ENCODE measurements at places on chromosomes 3 and 15.

DNA sequence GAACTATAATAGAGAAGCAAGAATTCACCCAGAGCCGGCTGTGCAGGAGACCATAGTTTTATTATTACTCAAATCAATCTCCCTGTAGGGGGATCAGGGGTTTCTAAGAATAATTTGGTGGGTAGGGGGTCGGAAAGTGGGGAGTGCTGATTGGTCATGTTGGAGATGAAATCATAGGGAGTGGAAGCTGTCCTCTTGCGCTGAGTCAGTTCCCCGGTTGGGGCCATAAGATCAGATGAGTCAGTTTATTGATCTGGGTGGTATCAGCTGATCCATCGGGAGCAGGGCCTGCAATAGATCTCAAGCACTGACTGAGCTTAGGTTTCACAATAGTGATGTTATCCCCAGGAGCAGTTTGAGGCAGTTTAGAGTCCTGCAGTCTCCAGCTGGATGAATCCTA, 97.0 kb upstream of the SNRPN start:
- no peaks in the 10 kb centered on the region for H3K36me3 ChIP-seq
- H3K4me1 ChIP-seq = no peaks in the 10 kb centered on the region
- no peak for DNase-seq
- no peak overlapping the region for H3K27ac ChIP-seq
- no peak overlapping the region for H3K4me3 ChIP-seq

DNA sequence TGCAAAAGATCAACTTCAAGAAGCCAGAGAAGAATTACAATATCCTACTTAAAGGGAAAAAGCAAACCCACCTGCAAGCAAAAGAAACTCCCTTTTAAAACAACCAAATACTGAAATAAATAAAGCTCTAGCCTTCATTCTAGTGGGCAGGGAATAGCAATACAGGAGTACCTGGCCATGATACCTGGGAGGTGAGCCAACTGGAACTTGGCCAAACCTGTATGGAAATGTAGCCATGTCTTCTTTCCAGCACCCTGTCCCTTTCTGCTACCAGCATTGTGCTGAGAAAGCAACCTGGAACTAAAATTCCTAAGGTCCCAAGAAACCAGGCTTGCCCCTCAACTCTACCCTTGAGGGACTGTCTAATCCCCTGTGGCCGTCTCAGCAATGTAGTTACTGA, 530.0 kb downstream of the EPHB1 start:
- no peak for DNase-seq
- H3K4me1 ChIP-seq = no peaks in the 10 kb centered on the region
- no peaks in the 10 kb centered on the region for H3K36me3 ChIP-seq
- no peak overlapping the region for H3K27ac ChIP-seq
- H3K4me3 ChIP-seq = no peak overlapping the region

- H3K4me3 ChIP-seq = peak overlapping the region; percentile 76
- peaks cover 8% of the 10 kb centered on the region for H3K4me1 ChIP-seq
- peak; percentile 53 for DNase-seq
- H3K27ac ChIP-seq = peak overlapping the region; percentile 87
- no peaks in the 10 kb centered on the region for H3K36me3 ChIP-seq
Measured at GRCh38 chr3:72100601-72101187, 315.7 kb upstream of the PROK2 start.

DNA sequence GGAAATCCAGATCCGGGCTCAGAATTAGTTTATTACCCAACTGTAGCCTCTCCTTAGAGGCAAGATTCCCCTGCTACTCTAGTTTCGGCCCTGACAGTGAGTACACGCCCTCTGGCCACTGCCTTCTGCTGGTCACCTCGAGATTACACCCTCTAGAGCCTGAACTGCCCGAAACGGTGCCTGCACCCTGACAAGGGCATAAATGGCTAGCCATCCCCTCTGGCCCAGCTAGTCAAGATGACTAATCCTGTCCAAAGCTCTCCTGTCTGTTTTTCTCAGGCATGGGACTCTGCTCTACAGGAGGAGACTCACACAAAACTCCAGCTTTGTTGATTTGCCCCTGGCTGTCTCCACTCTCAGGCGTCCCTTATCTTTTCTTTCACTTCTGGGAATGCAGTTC, 150.5 kb upstream of the UBE2E2 start:
- DNase-seq = no peak
- no peaks in the 10 kb centered on the region for H3K36me3 ChIP-seq
- H3K4me1 ChIP-seq = no peaks in the 10 kb centered on the region
- no peaks in the 10 kb centered on the region for H3K27me3 ChIP-seq
- no peak overlapping the region for H3K4me3 ChIP-seq

- no peaks in the 10 kb centered on the region for H3K36me3 ChIP-seq
- H3K27me3 ChIP-seq = no peaks in the 10 kb centered on the region
- H3K4me3 ChIP-seq = no peak overlapping the region
- DNase-seq = no peak
- no peak overlapping the region for H3K27ac ChIP-seq
Measured at GRCh38 chr3:156725682-156726081, 51.3 kb downstream of the TIPARP start.

DNA sequence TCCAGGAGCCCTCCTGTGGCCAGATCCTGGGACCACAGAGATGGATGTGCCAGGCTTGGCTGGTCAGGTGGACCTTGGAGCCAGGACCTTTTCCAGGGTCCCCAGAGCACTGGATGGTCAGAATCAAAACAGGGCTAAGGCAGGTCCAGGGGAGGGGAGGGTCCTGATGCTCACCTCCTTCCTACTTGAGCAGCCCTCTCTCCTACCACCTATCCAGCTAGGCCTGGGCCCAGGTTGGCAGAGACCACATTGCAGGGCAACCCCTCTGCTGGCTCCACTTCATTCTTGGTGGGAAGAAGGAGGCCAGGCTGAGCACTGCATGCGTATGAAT, 28.5 kb upstream of the SFMBT1 start:
- peaks cover 10% of the 10 kb centered on the region for H3K4me1 ChIP-seq
- peak overlapping the region; percentile 83 for H3K27ac ChIP-seq
- H3K36me3 ChIP-seq = peaks cover 8% of the 10 kb centered on the region
- H3K27me3 ChIP-seq = no peaks in the 10 kb centered on the region

DNA sequence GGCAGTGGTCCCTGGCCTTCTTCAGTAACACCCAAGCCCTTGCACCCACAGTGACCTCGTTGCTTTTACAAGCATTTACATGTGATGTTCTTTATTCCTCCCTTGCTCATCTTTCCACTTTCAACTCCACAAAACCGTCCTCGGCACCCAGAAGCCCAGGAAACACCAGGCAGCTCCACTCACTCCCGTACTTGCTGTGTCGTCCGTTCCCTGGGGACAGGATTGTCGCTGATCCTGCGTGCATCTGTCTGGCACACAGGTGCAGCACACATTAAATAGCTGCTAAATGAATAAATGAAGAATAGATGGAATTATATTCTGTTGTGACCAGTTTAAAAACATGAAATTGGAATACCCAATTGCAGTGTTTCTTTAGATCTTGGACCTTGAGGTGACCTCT, 119.6 kb downstream of the PGPEP1L start:
- no peak overlapping the region for H3K4me3 ChIP-seq
- H3K36me3 ChIP-seq = peaks cover 4% of the 10 kb centered on the region
- H3K27ac ChIP-seq = no peak overlapping the region

DNA sequence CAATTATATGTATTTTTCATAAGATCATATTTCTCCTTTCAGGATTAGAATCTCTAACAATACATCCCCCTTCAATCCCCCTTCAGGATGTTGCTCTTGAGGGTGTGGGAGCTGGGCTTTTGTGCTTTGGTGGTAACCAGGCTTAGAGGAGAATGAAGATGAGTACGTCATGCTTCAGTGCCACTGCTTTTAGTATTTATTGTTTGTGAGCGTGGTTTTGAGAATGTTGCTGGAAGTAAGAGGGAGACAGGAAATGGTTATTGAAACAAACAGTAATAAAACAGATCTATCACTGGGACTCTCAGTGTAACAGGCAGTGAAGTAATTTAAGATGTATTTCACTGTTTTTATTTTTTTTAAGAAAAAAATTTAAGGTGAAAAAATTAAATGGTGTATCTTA, 35.3 kb downstream of the GBE1 start:
- no peak for DNase-seq
- no peak overlapping the region for H3K27ac ChIP-seq
- H3K4me3 ChIP-seq = no peak overlapping the region
- H3K36me3 ChIP-seq = no peaks in the 10 kb centered on the region
- peaks cover 2% of the 10 kb centered on the region for H3K4me1 ChIP-seq

DNA sequence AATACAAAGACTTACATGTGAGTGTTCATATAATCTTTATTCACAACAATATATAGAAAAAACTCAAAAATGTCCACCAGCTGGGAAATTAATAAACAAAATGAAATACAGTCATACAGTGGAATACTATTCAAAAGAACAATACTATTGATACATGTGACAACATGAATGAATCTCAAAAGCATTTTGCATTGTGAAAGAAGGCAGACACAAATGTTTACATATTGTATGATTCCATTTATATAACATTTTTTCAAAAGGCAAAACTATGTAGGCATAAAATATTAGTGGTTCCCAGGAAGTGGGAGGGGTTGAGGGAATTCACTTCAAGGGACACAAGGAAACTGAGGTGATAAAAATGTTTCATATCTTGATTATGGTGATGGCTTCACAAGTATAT, 303.2 kb downstream of the CTNNB1 start:
- H3K27ac ChIP-seq = no peak overlapping the region
- no peaks in the 10 kb centered on the region for H3K4me1 ChIP-seq
- H3K4me3 ChIP-seq = no peak overlapping the region
- H3K36me3 ChIP-seq = no peaks in the 10 kb centered on the region
- no peak for DNase-seq
- no peaks in the 10 kb centered on the region for H3K27me3 ChIP-seq

DNA sequence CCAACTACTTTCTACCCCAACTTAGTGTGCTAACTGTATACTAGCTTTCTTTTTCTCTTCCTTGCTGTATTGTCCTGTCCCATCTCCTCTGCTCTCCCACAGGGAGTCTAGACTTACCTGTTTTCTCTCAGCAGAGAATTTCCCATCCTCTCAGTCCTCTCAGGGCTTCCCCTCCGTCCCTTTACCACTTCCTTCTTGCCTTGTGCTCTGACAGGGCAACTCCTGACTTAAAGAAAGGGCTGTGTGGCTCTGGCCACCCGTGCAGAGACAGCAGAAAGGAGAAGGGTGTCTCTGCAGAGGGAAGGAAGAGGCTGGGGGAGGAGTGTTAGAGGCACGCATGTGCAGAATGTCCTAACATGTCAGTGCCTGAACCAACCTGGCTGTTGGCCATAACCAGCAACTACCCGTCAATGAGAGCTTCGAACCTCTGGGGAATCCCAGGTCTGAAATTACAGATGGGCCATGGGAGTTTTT, at the start of gene GCSAM:
Gene GCSAM (minus strand): TSS at position 274 of the 474 bp plus-strand sequence. CDS start 128 bp downstream, at position 146.
- H3K27ac ChIP-seq = peak within 1 kb of the TSS; percentile 91
- peaks cover 6% of the 10 kb centered on the region for H3K36me3 ChIP-seq
- peaks cover 45% of the 10 kb centered on the region for H3K4me1 ChIP-seq
- H3K27me3 ChIP-seq = no peaks in the 10 kb centered on the region

DNA sequence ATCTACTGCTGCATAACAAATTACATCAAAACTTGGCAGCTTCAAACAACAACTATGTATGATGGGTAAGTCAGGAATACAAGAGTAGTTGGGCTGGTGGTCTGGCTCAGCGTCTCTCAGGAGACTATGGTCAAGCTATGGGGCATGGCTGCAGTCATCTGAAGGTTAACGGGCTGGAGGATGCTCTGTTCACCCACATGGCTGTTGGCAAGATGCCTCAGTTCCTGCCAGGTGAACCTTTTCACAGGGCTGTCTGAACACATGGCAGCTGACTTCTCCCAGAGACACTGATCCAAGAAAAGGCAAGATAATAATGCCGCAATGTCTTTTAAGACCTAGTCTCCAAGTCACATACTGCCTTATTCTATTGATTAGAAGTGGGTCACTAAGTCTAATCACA, 63.7 kb downstream of the GPR176 start:
- H3K27me3 ChIP-seq = peaks cover 35% of the 10 kb centered on the region
- no peak for DNase-seq
- no peaks in the 10 kb centered on the region for H3K4me1 ChIP-seq
- H3K4me3 ChIP-seq = no peak overlapping the region
- no peak overlapping the region for H3K27ac ChIP-seq
- no peaks in the 10 kb centered on the region for H3K36me3 ChIP-seq

DNA sequence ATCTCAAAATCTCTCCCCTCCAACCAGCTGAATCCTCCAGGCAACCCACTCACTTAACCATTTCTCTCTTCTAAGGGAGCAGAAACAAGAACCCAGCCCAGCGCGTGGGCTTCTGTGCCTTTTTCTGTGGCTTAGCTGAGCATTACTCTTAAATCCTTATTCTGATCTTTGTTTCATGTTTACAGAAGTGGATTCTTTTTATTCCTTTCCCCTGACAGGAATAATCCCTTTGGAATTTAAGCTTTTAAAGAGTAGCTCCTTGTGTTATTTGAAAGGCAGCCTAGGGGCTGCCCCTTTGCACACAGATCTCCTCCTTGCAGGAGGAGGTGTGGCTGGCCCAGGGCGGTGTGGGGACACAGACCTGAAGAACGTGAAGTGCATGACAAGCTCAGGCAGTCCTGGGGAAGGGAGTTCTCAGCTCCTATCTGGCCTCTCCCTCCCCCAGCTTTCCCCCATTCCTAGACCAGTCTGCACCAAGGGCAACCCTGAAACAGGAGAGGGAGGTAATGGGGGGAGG, 77.1 kb upstream of the UBE2E1 start:
- H3K27ac ChIP-seq = no peak overlapping the region
- H3K27me3 ChIP-seq = no peaks in the 10 kb centered on the region
- H3K4me1 ChIP-seq = peaks cover 7% of the 10 kb centered on the region
- DNase-seq = no peak
- no peak overlapping the region for H3K4me3 ChIP-seq
- peaks cover 2% of the 10 kb centered on the region for H3K36me3 ChIP-seq

DNA sequence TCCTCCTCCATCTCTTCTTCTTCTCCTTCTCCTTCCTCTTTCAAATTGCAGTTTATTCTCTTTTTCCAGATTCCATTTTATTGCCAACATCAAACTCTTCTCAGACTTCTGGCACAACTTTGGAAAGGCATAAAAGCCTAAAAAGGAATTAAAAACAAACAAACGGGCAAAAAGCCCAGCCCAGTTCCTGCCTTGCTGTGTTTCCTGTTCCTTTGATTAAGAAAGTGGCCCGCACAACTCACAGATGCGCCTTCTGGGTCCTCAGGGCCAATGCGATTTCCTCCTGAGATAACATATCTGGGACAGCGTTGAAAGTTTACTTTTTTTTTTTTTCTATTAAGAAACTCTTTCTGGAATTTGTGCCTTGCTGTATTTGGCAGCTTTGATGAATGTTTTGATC, 158.7 kb upstream of the UBE3A start:
- no peaks in the 10 kb centered on the region for H3K27me3 ChIP-seq
- H3K27ac ChIP-seq = no peak overlapping the region
- H3K4me1 ChIP-seq = no peaks in the 10 kb centered on the region
- no peak for DNase-seq

DNA sequence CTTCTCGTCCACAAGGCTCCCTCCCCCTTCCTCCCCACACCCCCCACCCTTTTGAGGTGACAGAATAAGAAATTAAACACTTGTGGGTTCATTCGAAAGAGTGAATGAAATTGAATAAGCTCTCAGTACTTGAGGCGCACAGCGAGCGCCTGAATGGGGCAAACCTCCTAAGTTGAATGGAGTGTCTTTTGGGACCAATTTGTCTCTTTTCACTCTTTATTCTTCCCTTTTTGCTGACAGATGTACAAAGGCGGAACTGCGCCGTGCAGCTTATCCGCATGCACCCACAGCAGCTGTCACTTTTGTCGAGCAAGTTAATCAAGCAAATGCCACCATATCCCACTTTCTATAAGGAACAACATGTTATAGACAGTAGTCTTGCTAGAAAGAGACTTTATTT, 47.9 kb upstream of the FEZF2 start:
- no peak overlapping the region for H3K27ac ChIP-seq
- no peaks in the 10 kb centered on the region for H3K27me3 ChIP-seq
- no peaks in the 10 kb centered on the region for H3K4me1 ChIP-seq
- no peak overlapping the region for H3K4me3 ChIP-seq
- H3K36me3 ChIP-seq = no peaks in the 10 kb centered on the region
- no peak for DNase-seq

Data from effector memory CD8-positive, alpha-beta T cell (primary cell).